ENCODE measurements at places on chromosomes 7 and 10.
A peak's percentile ranks its signal among the peaks of the same experiment; 100 is the strongest.

DNA sequence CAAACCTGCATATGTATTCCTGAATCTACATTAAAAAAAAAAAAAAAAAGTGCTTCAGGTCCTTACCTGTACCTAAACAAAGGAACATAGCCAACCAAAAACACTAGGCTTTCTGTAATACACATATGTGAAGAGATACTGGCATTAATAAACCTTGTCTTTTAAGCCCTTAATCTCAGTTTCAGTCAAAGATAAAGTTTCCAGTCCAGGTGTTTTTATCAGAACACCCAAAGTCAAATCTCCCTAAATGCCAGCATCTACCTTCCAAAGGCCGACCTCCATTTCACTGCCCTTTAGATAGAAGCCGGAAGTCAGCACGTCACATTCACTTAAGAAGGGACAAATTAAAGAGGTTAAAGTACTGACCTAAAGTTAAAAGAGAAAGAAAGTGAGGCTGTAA, 79.8 kb upstream of the NEBL start:
- DNase-seq: no peak

DNA sequence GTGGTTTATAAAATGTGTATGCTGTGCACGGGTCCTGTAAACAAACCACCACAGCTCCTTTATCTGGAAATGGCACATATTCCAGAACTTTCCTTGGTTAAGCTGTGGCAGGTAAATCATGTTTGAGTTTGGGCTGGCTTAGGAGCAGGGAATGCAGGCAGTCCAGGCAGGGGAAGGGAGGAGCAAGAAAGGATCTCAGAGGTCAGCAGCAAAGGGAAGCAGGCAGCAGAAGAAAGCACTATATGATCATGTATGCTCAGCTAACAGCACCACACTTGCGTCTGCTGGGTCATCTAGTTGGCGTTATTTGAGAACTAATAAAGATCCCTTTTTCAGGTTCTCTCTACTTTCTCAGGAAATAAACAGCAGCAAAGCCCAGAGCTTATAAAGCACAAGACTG, 7.8 kb downstream of the ICA1 start:
- DNase-seq: no peak

GRCh38 chr7:46508583-46508982, 587.5 kb upstream of the IGFBP3 start:
- no peak for DNase-seq

DNA sequence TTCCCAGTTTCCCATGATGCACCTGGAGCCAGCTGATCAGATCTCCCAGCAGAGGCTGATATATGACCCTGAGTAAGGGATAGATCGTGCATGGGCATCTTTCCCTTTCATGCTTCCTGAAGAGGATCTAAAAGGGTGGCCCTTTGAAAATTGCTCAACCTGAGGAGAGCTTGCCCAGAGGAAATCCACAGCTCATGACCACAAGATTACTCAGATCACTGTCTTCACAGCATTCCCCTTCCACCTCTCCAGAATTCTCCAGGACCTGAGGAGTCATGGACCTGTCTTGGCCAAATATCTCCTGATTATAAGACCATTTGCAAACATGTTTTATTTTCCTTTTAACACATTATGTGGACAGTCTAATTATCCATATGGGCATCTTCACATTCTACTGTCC, 328.1 kb downstream of the LHFPL3 start:
- DNase-seq: peak; percentile 5

- no peak for DNase-seq
Measured at GRCh38 chr7:107890493-107890961, 456 bp upstream of the DLD start.

- no peak for DNase-seq
Measured at GRCh38 chr10:18364987-18365775, 225.0 kb downstream of the CACNB2 start.

DNA sequence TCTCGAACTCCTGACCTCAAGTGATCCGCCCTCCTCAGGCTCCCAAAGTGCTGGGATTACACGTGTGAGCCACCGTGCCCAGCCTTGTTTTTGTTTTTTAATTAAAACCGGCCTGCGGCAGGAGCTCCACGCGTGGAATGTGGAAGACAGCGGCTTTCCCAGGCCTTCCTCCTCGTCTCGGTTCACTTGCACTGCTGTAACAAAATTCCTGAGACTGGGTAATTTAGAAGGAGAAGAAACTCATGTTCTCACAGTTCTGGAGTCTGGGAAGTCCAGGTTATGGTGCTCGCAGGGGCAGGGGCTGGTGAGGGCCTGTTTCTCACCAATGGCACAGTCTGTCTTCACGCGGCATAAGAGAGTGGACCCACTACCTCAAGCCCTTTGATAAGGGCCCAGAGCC, 14.4 kb upstream of the CRYGN start:
- DNase-seq: peak; percentile 78

- no peak for DNase-seq
Measured at GRCh38 chr7:86747698-86748097, 104.0 kb downstream of the GRM3 start.

GRCh38 chr10:44382981-44383748, 1.7 kb downstream of the CXCL12 start:
- no peak for DNase-seq

DNA sequence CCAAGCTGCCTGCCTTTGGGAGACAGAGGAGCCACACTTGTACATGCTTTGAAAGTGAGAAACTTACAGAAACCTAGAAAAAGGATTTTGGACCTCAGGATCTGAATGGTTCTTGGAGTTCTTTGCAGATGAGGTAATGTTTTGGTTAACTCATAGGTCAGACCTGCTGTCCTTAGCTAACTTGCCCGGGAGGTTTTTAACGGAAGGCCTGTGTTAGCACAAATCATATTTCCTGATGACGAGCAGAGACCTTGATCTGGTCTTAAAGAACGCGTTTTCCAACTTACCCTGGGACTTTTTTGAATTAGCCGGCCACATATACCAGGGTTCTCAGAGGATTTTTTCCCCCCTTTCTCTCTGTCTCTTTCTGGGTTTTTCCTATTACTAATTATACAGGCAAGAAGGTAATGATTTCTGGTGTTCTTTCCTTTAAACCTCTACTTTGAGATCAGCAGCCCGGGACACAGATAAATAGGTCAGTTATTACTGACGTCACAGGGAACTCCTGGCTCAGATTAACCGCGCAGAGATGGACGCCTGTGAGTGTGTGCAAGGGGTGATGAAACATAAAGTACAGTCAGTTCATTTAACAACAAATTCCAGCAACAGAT, 101.7 kb upstream of the KLF6 start:
- peak; percentile 88 for DNase-seq

DNA sequence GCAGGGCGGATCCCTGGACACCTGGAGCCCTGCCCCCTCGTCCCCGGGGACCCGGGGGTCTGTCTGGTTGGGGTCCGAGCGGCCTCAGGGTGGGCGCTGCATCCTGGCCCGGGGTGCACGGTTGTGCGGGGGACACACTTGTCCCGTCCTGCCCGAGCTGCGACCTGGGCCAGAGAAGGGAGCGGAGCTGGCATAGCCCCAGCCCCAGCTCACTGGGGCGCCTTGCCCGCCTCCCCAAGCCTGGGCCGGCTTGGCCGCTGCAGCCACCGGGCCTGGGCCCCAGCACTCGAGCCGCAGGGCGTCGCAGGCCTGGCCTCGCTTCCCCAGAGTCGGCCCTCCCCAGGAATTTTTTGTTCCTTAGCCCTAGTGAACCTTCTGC, 54.5 kb downstream of the GLRX3 start:
- no peak for DNase-seq

GRCh38 chr10:103663802-103664201, 170.3 kb downstream of the NEURL1 start:
- peak; percentile 29 for DNase-seq

DNA sequence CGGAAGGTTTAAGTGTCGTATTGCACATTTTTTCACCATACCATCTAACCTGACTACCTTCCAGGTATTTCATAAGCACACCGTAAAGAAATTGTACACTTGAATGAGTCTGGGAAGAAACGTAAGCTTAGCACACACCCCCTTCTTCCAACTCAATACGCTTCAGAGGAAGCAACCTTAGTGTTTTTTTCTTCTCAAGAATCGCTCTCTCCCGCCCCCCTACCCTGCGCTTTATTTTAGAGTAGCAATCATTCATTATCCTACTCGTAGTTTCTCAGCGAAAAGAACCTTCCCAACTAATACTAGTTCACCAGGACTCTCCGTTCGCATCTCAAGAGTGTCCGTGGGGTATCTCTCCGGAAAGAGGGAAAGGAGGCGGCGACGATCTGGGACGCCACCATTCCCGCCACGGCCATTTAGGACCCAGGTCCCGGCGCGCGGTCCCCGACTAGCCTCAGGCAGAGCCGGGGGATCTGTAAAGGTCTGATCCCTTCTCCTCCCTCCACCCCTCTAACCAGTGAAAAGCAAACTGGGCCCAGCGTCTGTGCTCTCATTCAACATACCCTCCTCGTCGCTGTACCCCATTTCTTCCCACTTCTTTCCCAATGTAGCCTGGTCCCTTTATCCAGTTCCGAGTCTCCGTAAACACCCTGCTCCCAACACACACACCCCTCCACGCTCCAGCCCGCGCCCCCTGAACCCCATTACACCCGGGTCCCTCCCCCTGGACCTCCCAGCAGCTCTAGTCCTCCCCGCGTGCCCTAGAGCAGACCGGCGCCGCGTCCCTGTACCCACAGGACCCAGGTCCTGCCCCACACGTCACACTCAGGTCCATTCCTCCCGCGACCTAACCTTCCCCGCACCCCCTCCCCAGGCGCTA, 16.0 kb downstream of the MYOZ1 start:
- DNase-seq: peak; percentile 16

GRCh38 chr10:131155876-131156230, 155.7 kb downstream of the TCERG1L start:
- DNase-seq: no peak

GRCh38 chr10:72567889-72568640, 57.8 kb downstream of the MICU1 start:
- peak; percentile 4 for DNase-seq

DNA sequence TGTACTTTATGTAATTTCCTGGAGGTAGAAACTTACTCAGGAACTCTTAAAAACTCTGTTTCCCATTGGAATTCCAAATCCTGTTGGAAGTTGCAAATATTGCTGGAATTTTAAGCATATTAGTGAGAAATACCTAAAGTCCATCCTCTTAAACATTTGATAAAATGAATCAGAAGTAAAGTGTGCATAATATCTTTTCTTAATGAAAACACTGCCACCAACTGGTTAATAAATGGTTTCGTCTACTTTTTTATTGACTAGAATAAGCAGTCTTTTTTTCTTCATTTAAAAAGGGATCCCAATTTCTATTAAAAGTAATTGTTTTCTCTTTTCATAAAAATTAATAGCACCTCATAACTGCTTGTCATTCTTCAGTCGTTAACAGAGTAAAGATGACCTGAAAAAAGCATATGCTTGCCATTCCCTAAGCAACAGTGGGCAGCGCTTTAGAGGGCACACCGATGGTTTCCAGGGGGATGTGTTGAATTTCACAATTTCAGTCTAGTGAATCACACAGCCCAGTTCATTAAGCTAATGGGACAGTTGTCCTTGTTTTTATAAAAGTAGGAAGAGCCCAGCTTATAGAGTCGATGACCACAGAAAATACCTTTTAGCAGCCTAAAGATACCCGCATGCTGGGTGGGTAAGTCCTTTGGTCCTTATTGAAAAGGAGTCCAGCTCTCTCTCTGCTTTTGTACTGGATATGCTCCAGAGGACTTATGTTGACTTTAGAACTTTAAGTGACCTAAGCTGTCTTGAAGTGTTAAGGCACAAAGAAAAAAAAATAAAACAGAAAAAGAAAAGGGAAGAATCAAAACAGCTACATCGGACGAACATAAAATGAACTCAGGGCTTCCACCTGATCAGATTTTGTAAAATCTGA, 28.5 kb downstream of the NPS start:
- DNase-seq: peak; percentile 14

DNA sequence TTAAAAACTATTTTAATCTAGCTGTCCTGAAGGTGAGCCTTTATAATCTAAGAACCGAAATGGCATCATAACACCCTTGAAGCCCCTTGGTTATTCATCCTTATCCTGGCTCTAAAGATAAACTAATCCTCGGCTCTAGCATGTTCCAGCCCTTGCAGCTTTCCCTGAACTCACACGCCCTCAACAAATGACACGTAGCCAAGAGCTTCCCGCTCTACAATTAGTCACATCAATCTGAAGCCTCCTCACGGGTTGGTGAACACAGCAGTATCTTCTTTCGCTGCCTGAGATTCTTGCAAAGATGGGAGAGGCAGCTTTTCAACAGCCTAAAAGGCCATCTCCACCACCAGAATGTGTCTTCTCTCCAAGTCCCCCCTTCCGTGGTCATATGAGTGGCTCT, 4.1 kb downstream of the FRMD4A start:
- DNase-seq: no peak

GRCh38 chr7:140153666-140154161, 23.1 kb downstream of the KDM7A start:
- no peak for DNase-seq

DNA sequence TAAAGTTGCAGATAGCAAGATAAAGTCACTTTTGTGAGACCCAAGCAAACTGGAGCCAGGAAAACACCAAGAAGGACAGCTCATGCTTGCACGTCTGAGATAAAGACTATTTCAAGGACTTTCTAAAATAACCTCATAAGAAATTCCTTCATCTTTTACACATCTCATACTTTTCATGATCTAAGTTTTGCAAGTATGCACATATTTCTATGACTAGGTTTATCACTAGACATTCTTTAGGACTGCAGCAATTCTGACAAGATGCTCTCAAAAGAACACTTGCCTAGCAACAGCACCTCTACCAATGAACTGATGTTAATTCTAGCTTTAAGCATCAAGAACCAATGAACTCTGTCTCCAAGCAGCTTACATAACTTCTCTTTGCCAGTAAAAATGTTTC, 457.6 kb downstream of the SEMA3D start:
- peak; percentile 69 for DNase-seq

- no peak for DNase-seq
Measured at GRCh38 chr10:62178568-62178967, 90.1 kb downstream of the RTKN2 start.

GRCh38 chr7:101614098-101614938, 14.8 kb downstream of the MYL10 start:
- DNase-seq: no peak

DNA sequence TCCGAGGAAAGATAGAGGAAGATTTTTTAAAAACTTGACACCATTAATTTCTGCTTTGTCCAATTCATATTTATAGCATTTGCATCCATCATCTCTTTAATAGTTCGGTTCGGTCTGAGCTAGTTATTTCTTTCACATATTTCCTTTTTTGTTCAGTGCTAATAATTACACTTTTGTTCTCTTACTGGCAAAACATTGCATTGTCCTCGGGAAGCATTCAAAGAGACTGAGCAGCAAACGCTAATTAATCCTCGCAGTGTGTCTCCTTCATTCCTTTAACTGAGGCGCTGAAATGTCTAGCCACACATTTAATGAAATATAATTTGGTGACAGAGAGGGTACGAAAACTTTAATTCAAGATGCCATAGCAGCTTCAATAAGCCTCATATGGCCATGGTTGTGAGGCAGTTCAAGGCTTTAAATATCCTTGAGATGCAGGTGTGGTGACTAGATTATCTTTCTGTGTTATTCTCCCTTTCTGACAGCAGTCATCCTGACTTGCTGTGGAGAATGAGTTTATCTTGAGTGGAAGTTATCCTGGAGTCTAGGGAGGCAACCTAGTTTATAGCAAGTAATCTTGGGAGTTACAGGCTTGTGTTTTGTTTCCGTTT, 431.4 kb downstream of the SDK1 start:
- no peak for DNase-seq
